ENCODE measurements at places on chromosomes 13 and 19. TPM values are rescaled to one million over a fixed set of nuclear protein-coding genes. Genes with fewer than 3 reads are reported as not detected.

The EDDM13 gene
- 2.4 TPM for total RNA-seq

The RXFP2 gene
- total RNA-seq: not detected

- DNase-seq: no peak
Measured at GRCh38 chr13:72258340-72258981, 391.5 kb upstream of the DACH1 start.

DNA sequence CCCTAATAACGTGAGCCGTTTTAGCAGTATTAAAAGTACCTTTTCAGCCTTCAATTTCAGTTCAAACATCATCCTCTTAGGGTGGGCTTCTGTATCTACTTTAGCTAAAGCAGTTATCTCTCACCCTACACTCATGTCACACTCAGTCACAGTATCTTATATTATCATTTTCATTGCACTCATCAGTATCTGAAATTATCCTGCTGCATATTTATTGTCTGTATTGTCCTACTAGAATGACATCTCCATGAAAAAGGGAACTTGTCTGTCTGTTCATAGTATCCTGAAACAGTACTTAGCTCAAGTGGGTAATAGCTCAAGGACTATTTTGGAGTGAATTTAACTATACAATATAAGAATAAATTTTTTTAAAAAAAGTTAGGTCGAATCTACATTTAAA is 19.9 kb upstream of the RFC3 start:
- no peak for DNase-seq

- DNase-seq: no peak
Measured at GRCh38 chr19:2034729-2035589, 16.1 kb downstream of the MKNK2 start.

DNA sequence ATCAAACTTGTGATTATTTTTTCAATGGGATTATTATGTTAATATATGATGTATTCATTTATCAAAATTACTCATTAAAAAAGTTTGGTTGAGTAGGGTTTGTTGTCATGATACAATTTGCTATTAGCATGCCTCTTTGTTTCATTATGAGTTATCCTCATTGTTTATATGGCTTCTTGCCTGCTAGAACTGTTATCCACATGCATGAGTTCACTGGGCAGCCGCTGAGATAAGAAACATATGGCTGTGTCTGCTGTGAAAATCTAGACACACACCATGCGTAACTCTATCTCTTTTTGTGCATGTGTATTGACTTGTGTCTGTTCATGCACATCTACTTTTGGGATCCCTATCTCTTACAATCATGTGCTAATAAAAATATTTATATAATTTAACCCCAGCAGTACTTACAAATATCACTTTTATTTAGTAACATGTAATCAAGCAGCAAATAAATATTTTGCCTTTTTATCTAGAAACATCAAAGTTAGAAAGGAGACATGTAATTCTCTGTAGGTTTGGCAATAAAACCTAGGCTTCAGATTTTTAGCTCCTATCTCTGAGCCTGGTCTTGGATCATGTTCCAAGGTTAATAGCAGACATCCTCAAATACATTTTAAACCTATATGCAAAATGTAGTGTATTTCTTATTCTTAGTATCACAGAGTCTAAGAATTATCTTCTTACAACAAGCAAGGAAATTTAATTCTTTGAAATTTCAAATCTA is 11.2 kb upstream of the KLF12 start:
- DNase-seq: no peak

DNA sequence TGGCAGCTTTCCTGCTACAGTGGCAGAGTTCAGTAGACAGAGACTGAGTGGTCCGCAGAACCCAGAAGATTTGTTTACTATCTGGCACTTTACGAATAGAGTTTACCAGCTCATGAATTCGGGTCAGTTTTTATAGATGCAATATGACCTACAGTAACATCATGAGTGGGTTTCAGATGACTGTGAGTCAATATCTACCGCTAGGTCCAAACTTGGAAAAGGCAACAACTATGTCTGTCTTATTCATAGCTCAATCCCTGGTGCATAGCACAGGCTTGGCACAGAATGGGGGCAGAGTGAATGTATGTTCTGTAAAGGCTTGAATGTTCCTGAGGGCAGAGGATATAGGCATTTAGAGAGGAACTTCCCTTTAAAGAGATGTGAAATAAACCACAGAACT is 65.2 kb downstream of the RAP2A start:
- DNase-seq: no peak

DNA sequence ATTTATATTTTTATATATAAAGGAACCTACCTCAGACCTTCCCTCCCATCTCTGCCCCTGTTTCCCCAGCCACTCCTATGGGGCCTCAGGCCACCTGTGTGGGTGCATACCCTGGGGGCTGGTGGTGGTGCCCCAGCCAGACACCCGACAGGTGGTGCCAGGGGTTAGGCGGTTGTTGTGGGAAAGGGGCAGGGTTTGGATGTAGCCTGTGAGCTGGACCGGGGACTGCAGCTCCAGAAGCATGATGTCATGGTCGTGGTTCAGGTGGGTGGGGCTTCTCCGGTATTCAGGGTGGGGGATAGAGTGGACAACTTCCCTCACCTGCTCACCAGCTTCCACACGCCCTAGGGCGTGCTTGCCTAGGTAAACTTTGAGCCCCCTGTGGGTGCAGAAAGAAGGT is 5.2 kb downstream of the KLK13 start:
- no peak for DNase-seq

DNA sequence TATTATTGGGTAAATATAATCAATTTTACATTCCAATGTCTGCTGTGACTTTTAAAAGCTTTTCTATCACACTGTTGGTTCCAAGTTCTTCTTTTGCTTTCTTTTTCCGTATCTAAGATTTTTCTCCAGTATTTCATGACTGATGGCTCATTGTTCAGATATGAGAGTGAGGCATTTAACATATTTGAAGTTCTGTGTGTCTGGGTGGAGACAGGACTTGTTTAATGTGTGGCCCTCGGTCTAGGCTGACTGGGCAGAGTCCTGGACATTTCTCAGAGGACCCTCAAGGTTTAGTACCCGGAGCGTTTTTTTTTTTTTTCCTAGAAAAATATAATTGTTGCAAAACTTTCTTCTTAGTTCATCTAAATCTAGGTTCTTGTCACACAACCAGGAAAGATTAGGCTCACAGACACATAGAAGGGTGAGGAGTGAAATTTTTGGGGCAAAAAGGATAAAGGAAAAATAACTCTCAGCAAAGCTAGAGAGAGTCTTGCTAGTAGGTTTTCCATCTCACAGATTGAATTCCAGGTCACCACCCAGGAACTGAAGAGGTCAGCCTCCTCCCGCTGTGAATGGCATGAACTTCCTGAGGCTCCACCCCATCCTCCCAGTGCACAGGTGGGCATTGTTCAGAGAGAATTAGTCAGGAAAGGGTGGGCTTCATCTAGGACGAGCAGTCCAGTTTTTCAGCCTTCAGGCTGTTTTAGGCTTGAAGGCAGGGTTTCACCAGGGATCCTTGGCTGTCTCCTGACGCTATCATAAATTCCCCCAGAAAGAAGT is 1002.4 kb upstream of the PCDH9 start:
- no peak for DNase-seq

- no peak for DNase-seq
Measured at GRCh38 chr19:47130120-47130588, 481 bp upstream of the SAE1 start.

DNA sequence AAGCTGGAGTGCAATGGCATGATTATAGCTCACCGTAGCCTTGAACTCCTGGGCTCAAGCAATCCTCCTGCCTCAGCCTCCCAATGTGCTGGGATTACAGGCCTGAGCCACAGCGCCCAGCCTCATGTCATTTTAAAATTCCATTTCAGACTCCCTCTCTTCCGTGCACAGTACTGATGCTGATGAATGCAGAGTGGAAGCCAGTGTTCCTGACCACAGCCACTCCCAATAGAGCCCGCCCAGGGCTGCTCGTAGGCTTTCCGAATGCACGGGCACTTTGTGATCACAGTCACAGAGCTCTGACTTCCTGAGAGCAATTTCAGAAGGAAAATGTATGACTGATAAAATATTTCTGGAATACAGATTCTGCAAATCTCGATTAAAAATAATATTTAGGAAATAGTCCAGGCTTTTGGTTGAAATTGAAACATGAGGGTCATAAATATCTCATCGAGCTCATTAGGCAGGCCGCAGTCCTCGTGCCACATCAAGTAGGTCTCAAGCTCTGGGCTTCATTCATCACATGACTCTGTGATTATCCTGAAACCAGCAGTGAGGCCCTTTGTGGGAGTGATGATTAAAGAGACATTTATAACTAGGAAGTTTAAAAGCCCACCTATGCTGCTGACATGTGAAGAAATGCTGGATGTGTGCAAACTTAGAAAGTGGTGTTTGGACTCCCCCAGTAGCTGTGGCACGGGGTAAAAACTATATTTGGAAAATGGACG is 38.9 kb upstream of the AMER2 start:
- no peak for DNase-seq

DNA sequence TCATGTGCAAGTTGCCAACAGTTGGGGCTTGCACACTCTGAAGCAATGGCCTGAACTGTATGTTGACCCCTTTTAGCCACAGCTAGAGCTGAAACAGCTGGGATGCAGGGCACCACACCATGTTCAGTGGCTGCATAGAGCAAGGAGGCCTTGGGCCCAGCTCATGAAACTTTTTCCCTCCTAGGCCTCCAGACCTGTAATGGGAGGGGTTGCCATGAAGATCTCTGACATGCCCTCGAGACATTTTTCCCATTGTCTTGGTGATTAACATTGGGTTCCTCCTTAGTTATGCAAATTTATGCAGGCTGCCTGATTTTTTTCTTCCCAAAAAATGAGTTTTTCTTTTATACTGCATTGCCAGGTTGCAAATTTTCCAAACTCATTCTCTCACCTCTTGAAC is 165.1 kb upstream of the PRR20A start:
- DNase-seq: no peak

All from esophagus squamous epithelium (tissue), 5 donors.